ENCODE measurements at places on chromosomes 12 and 14. TPM values are rescaled to one million over a fixed set of nuclear protein-coding genes. Genes with fewer than 3 reads are reported as not detected.

Gene YBX3
- total RNA-seq: 39.0 TPM

Gene SLC6A12
- total RNA-seq: 0.64 TPM

Gene GPR135
- 0.91 TPM for total RNA-seq

Gene VIPAS39
- 31.6 TPM for total RNA-seq

- H3K4me3 ChIP-seq: no peak overlapping the region
- no peak for DNase-seq
- H3K27me3 ChIP-seq: peaks cover 1% of the 10 kb centered on the region
- H3K27ac ChIP-seq: no peak overlapping the region
- no peaks in the 10 kb centered on the region for H3K4me1 ChIP-seq
- H3K36me3 ChIP-seq: peaks cover 2% of the 10 kb centered on the region
Measured at GRCh38 chr12:112239881-112240280, 114.5 kb downstream of the TRAFD1 start.

DNA sequence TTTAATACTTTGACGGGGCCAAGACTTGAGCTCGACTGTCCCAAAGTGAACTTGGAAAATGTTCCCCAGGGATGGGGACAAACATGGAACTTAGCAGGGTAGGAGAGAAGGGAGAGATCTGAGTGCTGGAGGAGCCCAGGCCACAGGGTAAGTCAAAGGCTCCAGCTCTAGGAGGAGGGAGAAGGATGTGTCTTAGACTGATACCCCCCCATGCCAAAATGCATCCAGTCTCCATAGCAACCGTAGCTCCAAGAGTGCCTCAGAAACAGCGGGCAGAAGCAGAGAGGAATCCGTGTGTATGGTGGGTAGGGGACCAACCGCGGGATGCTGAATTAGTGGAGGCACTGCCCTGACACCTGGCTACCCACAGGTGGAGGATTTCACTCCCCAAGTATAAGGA lies 845 bp upstream of the AGAP2 start:
- DNase-seq: no peak
- H3K4me3 ChIP-seq: peak overlapping the region; percentile 85
- peaks cover 9% of the 10 kb centered on the region for H3K36me3 ChIP-seq
- peaks cover 24% of the 10 kb centered on the region for H3K4me1 ChIP-seq
- H3K27ac ChIP-seq: peak overlapping the region; percentile 38
- peaks cover 30% of the 10 kb centered on the region for H3K27me3 ChIP-seq
